T-cell (primary cell): ENCODE measurements at places on chromosomes 16 and 17. TPM values are rescaled to one million over a fixed set of nuclear protein-coding genes. Genes with fewer than 3 reads are reported as not detected.

DNA sequence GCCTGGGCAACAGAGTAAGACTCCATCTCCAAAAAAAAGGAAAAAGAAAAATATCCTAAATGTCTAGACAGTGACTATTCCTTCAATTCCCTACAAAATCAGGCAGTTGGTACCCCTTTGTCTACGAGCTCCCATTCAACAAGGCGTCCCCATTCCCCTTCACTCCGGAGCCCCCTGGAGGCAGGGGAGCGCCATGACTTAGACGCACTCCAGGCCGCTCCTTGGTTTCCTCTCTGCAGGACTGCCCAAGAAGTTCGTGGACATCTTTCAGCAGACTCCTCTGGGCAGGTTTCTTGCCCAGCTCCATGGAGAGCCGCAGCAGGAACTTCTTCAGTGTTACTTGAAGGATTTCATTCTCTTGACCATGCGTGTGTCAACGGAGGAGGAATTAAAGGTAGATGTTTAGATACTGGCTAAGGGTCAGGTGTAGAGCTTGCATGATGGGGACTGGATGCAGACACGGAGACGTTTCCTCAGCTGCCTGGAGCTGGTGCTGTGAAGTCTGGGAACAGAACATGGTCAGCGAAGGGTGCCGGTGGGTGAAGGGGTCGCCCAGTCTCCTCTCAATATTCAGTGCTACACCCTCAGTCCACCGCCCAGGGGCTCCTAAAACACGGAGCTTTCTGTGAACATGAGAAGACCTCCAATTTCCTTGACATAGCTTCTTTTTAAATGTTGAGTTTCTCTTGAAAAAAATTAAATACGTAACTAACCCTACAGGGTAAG is 53.3 kb upstream of the ENDOV start:
- no peaks in the 10 kb centered on the region for H3K27me3 ChIP-seq
- H3K4me3 ChIP-seq, result no peak overlapping the region
- no peaks in the 10 kb centered on the region for H3K4me1 ChIP-seq
- H3K27ac ChIP-seq, result no peak overlapping the region
- DNase-seq, result no peak
- H3K36me3 ChIP-seq, result peaks cover 95% of the 10 kb centered on the region

GRCh38 chr17:41865596-41865893 is 322 bp upstream of the KLHL11 start:
- peaks cover 12% of the 10 kb centered on the region for H3K4me1 ChIP-seq
- peak overlapping the region; percentile 39 for H3K4me3 ChIP-seq
- no peak overlapping the region for H3K27ac ChIP-seq
- no peaks in the 10 kb centered on the region for H3K27me3 ChIP-seq
- H3K36me3 ChIP-seq, result peaks cover 20% of the 10 kb centered on the region

DNA sequence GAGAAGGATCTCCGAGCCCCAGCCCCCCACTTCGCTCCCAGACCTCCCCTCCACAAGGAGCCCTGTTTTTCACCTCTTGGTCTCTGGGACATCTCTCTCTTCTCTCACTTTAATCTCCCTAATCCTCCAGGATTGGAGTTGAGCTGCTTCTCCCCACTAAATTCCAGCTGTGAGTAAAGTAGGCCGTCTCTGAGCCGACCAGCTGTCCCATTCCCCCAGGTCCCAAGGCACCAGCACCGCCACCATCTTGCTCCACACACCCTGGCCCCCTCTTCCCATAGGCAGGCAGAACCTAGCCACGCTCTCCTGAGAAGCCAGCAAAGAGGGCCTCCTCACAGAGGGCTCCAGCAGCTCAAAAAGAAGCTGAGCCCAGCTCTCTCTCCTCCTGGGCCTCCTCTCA is 878 bp downstream of the DLG4 start:
- peaks cover 72% of the 10 kb centered on the region for H3K4me1 ChIP-seq
- H3K27ac ChIP-seq, result peak overlapping the region; percentile 80
- no peaks in the 10 kb centered on the region for H3K27me3 ChIP-seq
- no peak for DNase-seq

GRCh38 chr16:4249530-4250308 is 7.8 kb upstream of the SRL start:
- H3K4me3 ChIP-seq, result no peak overlapping the region
- no peak for DNase-seq
- no peaks in the 10 kb centered on the region for H3K36me3 ChIP-seq
- no peaks in the 10 kb centered on the region for H3K27me3 ChIP-seq

- H3K27me3 ChIP-seq, result no peaks in the 10 kb centered on the region
- H3K27ac ChIP-seq, result no peak overlapping the region
- DNase-seq, result no peak
- H3K36me3 ChIP-seq, result no peaks in the 10 kb centered on the region
- no peaks in the 10 kb centered on the region for H3K4me1 ChIP-seq
- no peak overlapping the region for H3K4me3 ChIP-seq
Observed at GRCh38 chr16:29198231-29198630, 208.3 kb downstream of the NPIPB11 start.

GRCh38 chr17:74432766-74433391 is 991 bp downstream of the GPRC5C start:
- peaks cover 25% of the 10 kb centered on the region for H3K4me1 ChIP-seq
- no peak overlapping the region for H3K4me3 ChIP-seq
- H3K27ac ChIP-seq, result no peak overlapping the region
- DNase-seq, result no peak
- no peaks in the 10 kb centered on the region for H3K36me3 ChIP-seq

GRCh38 chr17:73516431-73516830 is 127.8 kb downstream of the SDK2 start:
- H3K27me3 ChIP-seq, result peaks cover 7% of the 10 kb centered on the region
- H3K36me3 ChIP-seq, result no peaks in the 10 kb centered on the region
- no peak overlapping the region for H3K4me3 ChIP-seq
- DNase-seq, result no peak
- no peaks in the 10 kb centered on the region for H3K4me1 ChIP-seq

DNA sequence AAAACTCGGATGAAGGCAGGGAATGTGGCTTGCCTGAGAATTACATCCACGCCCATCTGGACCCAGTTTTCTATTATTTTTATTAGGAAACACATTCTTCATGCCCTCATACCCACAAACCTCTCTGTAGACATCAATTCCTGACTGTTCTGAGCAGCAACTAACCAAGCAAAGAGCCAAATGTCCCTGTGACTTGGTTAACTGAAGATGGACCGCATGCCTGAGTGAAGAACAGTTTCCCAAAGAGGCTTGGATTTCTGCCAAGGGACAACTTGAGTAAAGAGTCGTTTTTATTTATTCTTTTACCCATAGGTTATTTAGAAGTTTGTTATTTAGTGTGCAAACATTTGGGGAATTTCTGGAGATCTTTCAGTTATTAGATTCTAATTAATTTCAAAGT is 259.8 kb downstream of the GRIN2A start:
- no peaks in the 10 kb centered on the region for H3K36me3 ChIP-seq
- no peak overlapping the region for H3K27ac ChIP-seq
- H3K4me1 ChIP-seq, result no peaks in the 10 kb centered on the region
- H3K27me3 ChIP-seq, result no peaks in the 10 kb centered on the region
- H3K4me3 ChIP-seq, result no peak overlapping the region

DNA sequence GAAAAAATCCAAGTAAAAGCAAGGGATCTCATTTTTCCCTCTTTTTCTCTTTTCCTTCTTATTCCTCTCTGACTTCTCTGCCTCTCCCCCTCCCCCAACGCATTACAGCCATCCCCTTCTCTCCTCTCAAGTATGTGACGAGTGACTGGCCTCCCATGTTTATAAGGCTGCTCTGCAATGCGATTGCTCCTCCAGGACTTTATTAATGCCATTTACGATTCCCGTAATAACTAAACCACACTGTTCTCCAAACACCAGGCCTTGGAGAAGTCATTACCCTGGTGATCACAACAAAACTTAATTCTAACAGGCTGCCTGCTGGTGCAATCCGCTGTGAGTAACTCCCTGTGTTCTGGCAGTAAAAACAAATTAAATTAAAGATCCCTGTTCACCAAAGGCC is 88.8 kb downstream of the HS3ST3B1 start:
- no peak overlapping the region for H3K27ac ChIP-seq
- H3K36me3 ChIP-seq, result no peaks in the 10 kb centered on the region
- H3K4me1 ChIP-seq, result no peaks in the 10 kb centered on the region
- DNase-seq, result no peak
- H3K27me3 ChIP-seq, result no peaks in the 10 kb centered on the region

PYDC1 gene
- total RNA-seq, result not detected

MSLN gene
- total RNA-seq, result not detected
